CD4-positive, alpha-beta T cell treated with Interleukin-6 at 100 ng/mL for 8 hours (primary cell): ENCODE measurements at places on chromosomes 12 and 14.

DNA sequence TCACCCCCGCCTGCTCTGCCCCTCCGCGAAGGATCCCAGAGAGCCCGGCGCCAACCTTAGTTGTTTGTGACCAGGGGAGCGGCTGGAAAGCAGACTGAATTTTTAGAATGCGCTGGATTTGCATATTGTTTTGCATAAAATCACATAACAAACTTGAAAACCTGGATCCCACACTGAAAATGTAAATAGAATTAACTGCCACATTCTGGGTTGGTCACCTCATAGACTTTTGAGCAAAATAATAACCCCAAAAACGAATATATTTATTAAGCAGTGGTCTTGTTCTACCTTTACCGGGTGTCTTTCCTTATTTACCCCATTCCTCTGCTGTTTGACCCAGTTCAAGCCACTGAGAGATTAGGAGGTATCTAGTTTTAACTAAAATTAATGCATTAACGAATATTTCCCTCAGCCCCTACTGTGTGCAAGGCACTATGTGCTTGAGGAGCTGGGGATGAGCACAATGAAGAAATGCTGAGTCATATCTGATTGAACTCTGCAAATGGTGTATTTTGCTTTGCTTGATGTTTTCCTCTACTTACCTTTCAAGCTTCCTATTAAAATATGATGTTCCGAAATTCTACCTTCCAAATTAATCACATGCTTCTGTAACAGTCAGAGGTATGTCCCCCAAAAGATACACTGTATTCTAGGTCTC lies 438 bp upstream of the EGLN3 start:
- no peak for DNase-seq

- DNase-seq = no peak
Measured at GRCh38 chr14:51367600-51367931, 127.5 kb downstream of the TMX1 start.

DNA sequence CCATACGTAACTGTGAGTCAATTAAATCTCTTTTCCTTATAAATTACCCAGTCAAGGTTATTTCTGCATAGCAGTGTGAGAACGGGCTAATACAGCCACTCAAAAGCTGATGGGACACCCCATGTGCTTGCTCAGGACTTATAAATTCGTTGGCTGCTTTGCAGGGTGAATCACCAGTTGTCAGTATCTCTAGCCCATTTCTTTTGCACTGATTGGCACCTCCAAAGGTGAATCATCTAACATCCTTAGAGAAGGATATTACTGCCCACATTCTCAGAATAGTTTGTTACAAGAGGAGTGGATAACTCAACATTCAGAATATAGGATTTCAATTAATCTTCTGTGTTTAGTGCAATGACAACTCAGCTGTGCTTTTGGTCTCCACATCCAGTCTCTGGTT lies 601.5 kb downstream of the KCNH5 start:
- no peak for DNase-seq

- DNase-seq = no peak
Measured at GRCh38 chr14:68423686-68424085, 369.2 kb downstream of the ZFP36L1 start.

DNA sequence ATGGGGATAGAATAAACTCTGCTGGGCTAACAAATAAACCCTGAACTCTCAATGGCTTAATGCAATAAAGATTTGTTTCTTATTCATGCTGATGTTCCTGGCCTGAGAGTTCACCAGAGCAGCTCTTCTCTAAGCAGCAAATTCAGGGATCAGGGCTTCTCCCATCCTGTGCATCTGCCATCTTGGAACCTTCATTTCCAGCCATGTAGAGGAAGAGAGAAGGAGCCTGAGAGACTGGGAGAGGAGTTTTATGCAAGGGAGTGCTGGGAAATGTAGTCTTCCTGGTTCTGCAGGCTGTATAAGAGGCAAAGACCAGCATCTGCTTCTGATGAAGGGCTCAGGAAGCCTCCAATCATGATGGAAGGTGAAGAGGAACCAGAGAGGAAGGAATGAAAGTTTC lies 20.6 kb upstream of the APOLD1 start:
- DNase-seq = no peak

- DNase-seq = no peak
Measured at GRCh38 chr12:98137278-98137677, 378.1 kb upstream of the TMPO start.
